MV-4-11 (cell line): ENCODE measurements at places on chromosomes 5 and 9.
A peak's percentile ranks its signal among the peaks of the same experiment; 100 is the strongest.

DNA sequence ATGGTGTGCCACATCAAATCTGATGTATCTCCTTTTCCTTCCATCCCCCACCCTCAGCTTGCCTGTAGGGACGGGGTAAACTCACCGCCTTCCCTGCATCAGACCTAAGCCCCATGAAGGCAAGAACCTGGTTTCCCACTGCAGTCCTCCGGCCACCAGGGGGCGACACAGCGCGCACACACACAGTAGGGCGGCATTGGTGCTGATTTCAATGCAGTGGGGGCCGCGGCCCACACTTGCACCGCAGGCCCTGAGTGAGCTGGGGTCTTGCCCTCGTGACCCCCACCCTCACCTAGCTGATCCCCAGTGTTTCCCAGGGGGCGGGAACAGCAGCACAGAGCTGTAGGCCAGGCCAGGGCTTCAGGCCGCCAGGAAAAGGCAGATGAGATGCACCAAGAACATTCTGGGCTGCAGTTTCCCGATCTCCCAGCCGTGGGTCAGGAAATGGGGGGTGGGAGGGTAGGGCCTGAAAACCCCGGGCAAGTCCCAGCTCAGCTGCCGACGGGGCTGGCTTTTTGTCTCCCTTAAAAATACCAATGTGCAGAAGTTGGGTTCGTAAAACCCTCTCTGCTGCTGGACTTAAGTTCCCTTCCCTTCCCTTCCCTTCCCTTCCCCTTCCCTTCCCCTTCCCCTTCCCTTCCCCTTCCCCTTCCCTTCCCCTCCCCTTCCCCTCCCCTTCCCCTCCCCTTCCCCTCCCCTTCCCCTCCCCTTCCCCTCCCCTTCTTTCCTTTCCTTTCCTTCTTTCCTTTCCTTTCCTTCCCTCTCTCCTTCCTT is 19.5 kb downstream of the FAM163B start:
- DNase-seq: no peak

- no peak for DNase-seq
Measured at GRCh38 chr5:16531063-16531648, 65.6 kb upstream of the ZNF622 start.

DNA sequence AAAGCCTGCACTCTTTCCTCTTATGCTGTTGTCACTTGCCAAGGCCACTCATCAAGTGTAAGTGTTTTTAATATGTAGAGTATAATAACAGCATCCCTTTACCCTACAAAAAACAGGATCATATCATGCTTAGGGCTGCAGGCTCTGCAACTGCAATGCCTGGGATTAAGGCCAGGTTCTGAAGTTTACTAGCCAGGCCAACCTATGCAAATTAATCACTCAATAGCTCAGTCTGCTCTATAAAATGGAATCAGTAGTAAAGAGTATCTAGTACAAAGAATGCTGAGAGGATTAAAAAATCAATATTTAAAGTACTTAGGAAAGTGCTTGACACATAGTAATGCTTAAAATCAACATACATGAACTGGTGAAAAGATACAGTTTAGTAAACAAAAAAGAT is 253.3 kb downstream of the EDIL3 start:
- no peak for DNase-seq

DNA sequence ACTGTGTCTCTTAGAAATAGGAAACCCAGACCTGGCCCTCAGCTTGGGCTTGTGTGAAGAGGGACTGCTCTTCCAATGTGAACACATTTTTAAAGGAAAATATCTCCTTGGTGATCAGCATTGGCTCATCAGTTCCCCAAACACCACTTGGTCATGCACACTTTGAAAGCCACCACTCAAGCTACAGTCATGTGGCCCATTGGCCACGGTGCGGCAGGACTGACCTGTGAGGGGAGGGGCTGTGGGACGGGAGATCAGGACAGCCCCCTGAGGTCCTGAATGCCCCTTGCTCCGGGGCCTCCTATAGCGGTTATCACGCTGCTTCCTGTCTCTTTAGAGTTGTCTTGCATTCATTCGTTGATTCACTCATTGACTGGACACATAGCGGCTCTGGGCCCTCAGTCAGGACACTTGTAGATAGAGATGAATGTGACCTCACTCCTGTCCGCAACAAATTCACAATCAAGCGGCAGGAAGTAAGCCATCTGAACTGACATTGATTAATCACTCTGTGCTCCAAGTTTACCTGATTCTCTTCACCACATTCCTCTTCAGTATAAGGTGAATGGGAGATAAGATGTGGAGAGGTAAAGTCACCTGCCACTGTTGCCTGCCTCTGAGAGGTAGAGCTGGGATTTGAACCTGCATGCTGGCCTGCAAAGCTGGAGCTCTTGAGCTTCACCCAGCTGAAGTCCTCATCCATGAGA is 73.1 kb downstream of the COL15A1 start:
- no peak for DNase-seq

DNA sequence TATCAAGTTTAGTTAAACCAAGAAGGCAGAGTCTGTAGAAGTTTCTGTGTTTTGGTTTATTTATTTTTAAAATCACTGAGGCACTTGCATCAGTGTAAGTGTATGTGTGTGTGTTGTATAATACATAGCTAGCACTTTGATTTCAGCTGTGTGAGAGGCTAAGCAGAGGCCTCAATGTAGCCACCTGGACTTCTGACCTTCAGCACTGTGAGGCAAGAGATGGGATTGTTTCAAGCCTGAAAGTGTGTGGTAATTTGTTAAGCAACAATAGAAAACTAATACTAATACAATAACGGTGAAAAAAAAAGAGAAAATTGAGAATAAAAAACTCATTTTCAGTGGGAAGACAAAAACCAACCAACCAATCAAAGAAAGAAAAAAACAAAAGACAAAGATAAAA is 327.3 kb downstream of the CDH18 start:
- DNase-seq: no peak

DNA sequence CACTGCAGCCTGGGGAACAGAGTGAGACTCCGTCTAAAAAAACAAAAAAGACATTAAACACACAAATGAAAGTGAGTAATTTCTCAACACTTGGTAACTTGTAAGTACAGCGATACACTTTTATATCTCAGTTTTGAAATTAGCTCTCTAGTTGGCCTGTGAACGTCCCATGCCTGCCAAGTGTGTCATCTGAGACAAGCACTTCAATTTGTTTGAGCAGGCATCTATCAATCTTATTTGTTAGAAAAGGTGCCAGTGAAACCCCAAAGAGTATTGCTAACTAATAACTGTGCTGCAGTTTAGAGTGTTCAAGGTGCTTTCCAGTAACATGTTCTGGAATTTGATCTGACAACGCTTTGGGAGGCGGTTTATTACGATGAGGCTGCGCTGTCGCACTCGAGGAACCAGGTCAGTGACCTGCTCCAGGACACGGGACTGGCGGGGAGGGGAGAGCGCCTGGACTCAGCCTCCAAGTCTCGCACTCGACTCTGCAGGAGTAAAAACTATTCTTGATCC is 1.1 kb upstream of the SPIN1 start:
- DNase-seq: no peak

DNA sequence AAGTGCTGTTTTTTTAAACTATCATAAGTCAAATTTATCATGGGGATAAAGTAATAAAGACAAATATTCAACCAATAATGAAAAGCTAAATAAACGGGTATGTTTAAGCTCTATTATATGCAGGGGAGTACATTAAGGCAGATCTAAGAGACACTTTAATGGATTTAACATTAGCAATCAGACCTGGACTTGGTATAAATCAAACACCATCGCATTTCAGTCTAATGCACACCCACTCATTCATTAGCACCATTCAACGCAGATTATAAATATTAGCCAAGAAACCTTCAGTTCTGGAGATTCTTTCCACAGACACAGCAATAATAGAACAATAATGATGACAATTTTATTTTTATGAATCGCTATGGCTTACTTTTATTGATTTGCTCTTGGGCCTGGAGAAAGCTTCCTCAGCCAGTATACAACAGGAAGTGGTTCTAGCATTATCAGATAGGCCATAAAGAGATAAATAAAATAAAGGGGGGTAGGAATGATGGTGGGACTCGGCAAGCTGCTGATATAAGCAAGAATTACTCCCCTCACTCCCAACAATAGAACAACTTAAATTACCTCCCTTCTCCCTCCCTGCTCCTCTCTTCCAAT is 172.2 kb downstream of the PSAT1 start:
- no peak for DNase-seq

DNA sequence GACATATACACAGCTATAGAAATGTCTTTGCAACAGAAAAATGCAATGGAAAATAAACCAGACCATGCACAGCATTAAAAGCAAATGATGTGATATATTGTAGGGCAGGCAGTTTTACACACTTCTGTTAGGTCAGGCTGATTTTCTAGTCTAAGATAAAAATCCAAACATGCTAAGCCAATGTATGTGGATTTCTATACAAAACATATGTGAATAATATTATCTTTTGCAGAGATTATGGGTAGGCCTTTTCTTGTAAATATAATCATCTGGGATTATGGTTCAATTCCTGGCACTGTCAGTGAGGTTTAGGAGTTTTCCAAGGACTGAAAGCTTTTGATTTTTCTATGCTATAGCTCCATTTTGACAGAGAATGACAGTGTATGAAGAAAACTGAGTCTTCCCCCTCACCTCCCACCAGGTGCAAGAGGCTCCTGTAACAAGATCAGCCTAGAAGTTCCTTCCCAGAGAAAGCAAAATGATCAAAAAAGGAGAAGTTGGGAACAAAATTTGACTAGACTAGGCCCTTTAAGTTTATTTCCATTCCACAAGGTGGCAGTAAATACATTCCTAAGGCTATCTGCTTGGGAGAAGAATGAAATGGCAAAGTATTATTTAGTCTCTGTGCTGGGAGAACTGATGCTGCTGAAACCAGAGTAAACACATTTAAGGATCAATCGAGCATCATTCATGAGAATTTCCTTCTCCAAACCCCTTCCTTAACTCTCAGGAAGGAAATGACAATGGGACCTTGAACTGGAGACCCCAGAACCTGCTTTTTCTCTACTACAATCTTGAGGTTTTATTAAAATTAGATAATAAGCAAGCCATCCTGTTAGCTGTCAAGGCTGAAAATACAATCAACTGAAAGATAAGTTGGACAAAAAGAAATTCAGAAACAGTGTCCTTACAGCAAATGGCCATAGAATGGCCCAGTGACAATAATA is 133.0 kb upstream of the TUT7 start:
- peak; percentile 60 for DNase-seq

DNA sequence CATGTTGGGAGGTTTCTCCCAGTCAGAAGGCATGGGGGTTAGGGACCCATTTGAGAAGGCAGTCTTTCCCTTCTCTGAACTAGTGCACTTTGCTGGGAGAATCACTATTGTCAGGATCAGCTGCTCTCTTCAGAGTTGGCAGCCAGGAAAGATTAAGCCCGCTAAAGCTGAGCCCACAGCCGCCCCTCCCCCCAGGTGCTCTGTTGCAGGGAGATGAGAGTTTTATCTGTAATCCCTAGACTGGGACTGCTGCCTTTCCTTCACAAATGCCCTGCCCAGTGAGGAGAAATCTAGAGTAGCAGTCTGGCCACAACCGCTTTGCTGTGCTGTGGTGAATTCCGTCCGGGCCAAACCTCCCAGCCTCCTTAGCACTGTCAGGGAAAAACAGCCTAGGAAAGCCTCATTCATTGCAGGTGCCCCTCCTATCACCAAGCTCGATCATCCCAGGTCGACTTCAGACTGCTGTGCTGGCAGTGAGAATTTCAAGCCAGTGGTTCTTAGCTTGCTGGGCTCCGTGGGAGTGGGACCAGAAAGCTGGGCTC is 69.8 kb downstream of the CNTLN start:
- DNase-seq: no peak

DNA sequence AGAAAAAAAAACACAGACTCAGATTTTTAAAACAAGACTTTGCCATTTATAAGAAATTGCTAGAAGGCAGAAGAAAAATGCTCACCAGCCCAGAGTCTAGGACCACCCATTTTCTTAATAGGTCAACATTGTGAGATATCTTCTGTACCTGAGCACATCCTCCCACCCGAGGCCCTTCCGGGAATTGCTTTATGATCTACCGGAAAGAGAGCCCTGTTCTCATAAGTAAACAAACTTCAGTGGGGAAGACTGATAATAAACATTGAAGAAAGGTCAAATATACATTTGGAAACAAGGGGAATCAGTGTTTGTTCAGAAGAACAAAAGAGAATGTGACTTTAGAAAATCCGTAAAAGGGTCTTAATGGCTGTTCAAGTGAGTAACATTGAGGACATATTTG is 44.4 kb downstream of the PRKACG start:
- DNase-seq: no peak

DNA sequence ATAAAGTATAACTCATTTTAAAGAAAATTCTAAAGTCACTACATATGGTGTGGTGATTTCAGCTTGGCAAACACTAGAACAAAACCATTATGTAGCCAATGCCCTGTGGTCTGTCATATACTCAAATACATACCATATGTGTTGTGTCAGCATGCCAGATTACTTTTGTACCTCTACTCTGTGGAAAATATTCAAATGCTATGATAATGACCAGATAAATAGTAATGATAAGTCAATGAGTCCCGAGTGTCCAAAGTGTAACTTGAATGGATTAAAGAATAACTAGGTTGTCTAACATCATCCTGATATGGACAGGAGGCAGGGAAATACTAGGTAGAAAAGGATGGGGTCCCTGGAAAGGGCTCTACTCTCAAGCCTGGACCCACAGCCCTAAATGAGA is 58.0 kb upstream of the IL6ST start:
- no peak for DNase-seq

- no peak for DNase-seq
Measured at GRCh38 chr5:143769026-143769786, 42.8 kb upstream of the HMHB1 start.

GRCh38 chr9:113622600-113623400 is 159.3 kb downstream of the RGS3 start:
- DNase-seq: peak; percentile 22

DNA sequence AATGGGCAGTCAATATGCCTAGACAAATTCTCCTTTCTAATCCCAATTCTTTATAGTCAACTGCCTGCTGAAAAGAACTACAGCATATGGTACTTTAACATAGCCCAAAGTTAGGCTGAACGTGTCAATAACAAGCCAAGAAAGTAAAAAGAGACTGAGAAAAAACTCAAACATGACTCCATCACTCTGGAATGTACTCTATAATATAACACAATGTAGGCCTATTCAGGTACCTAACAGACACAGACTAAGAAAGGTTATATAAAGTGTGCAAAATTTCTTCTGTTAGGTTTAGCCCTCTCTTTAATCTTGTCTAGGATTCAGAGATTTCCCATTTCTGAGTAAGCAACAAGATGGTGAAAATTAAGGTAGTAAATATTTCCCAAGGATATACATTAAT is 209.7 kb upstream of the PRR16 start:
- no peak for DNase-seq

- no peak for DNase-seq
Measured at GRCh38 chr9:115126404-115126803, 8.4 kb upstream of the TNC start.
